ENCODE measurements at places on chromosomes 3 and 15.

DNA sequence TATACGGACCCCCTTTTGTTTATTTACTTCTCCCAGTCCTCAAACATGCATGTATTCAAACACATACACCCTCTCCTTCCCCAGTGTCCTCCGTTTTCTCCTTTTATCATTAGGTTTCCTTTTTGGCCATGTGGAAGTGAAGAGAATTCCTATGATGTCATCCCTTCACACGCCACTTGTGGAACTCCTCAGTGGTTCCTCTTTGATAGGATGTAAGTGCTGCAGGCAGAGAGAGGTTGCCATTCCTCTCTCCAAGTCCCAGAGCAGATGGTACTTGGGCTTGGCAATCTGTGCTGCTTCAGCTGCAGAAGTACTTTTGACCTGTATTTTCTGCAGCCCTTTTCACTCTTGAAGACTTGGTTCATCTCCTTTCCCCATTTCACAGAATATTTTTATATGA lies 32.9 kb upstream of the CRTC3 start:
- no peak for DNase-seq

DNA sequence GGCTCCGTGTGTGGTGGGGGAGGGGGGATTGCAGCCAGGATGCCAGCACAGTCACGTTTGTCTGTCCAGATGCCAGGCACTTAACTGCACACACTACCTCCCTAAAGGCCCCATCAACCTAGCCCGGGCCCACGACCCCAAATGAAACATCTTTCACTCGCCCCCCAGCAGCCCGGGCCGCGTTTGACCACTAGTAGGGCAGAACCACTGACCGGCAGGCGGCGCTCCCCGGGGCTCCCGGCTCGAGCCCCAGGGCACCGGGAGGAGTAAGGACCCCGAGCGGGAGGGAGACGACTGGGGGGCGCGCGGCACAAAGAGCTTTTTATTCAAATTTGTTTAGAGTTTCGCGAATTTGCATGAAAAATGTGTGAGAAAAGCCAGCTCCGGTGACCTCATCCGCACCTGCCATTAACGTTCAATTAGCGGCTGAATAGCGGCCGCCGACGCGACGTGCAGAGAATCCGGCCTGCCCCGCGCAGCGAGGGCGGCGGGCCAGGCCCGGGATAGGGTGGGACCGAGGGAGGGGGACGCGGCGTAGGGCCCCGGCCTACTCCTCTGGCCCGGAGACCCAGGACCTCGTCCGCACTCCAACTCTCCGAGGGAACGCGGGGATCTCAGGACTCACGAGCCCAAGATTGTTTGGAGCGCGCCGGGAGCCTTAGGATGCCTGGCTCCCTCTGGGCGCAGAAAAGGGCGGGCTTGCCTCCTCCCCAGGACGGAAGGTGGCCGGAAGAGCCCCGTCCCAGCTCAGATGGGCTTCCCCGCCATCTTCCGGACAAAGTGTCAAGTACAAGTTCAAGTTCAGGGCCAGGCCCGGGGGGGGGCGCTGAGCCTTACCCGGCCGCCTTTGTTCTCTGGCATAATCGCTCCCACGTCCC lies 64.9 kb upstream of the POLG start:
- peak; percentile 28 for DNase-seq

DNA sequence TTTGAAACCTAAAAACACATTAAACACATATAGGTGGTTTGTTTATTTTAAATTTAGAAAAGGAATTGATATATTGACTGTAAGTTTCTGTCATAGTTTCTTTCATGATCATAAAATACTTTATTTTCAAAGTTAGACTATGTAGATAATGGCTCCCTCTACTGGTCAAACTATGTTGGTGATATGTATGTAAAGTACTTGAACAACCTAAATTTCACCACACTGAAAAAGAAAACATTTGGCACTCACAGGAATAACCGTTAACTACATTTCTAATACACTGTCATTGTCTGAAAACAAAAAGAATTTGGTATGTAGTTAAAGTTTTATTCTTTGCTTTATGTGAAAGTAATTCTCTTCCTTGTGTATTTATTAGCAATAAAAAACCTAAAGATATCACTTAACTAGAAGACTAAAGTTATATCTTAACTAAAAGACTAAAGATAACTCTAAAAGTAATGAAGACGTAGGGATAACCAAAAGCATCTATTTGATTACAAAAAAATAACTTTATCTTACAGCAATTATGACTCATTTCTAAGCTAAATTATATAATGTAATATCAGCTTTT lies 427.5 kb downstream of the VGLL3 start:
- DNase-seq, result no peak

- peak; percentile 32 for DNase-seq
Observed at GRCh38 chr15:38389924-38390542, 63.9 kb upstream of the FAM98B start.

GRCh38 chr15:68683026-68683425 lies 104.2 kb downstream of the CORO2B start:
- no peak for DNase-seq

GRCh38 chr3:169116056-169116693 lies 547.3 kb downstream of the MECOM start:
- no peak for DNase-seq

GRCh38 chr15:94306700-94307650 lies 75.6 kb downstream of the MCTP2 start:
- DNase-seq, result peak; percentile 36

- DNase-seq, result no peak
Observed at GRCh38 chr3:52237657-52238172, 1.2 kb downstream of the TWF2 start.

- no peak for DNase-seq
Observed at GRCh38 chr3:160569894-160570652, 4.7 kb upstream of the KPNA4 start.

- peak; percentile 23 for DNase-seq
Observed at GRCh38 chr3:125585595-125586223, 9.6 kb downstream of the OSBPL11 start.

DNA sequence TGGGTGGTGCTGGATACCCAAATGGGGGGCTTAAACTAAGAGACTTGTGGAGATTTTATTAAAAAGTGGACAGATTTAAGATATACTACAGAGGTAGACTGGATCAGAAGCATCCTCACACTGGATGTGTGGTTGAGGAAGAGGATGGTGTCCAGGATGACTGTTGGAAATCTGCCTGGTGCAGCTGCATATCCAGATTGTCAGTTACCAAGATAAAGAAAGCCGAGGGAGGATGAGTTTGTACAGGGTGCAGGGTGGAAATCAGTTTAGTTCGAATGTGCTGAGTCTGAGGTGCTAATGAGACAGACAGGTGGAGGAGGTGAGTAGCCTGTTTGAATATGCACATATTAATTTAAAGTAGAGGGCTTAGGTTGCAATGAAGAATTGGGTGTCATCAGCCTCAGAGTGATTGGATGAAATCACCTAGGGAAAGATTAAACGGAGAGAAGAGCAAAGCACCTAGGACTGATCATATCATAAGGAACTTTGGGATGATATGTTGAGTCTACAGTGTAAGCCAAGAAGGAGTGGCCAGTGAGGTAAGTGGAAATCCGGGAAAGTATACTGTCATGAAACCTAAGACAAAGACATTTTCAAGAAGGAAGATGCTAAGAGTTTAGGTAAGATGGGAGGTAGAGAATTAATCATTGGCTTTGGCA lies 74.1 kb upstream of the GOLGA8B start:
- DNase-seq, result no peak

- DNase-seq, result no peak
Observed at GRCh38 chr15:63043335-63044076, 959 bp downstream of the TPM1 start.

DNA sequence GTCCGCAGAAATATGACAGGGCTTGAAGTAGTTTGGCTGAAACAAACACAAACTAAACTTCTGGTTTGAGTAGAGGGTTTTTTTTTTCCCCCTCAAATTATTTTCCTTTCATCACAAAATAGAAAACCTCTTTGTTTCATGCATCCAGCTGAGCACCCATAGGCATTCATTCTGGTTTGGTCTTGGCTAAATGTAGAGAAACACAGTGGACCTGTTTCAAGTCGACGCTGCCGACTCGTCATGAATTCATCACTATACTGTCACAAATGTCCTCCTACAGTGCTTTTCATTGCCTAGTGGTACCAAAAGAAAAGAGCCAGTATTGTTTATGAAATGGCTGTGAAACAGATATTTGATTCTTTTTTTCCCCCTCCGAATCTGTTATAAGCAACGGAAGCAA lies 52.4 kb upstream of the GYG1 start:
- DNase-seq, result no peak

DNA sequence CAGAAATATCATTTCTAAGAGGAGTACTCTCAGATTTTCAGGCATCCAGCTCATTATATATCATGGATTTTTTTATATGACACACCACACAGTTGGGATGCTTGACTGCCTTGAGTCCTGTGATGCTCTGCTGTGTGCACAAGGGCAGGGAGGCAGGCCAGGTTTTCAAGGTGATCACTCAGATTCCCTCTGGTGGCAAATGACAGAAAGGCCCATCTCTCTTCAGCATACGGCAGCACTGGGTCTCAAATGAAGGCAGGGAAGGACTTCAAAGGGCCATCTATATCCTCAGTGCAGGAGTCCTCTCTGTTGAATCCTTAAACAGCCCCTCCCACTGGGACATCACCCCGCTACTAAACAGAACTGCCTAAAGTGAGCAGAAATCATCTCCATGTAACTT lies 54.8 kb upstream of the MYO5C start:
- DNase-seq, result no peak

GRCh38 chr3:175692256-175692655 lies 833.1 kb downstream of the NAALADL2 start:
- DNase-seq, result no peak

DNA sequence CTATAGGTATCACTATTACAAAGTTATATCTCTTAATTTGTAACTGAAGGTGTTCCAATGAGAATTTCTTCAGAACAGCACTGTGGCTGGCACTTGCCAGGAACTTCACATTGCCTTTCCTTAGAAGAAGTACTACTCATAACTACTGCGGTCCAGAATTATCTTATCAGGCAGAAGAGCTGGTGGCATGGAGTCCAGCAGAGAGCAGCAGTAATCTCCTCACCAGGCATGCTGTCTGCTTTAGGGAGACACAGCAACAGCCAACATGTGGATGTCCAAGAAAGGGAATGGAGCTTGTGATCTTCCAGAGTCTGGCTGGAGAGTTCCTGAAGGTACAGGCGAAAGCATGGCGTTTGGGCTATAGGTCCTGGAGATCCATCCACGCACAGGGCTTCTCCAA lies 919.7 kb upstream of the NR2F2 start:
- no peak for DNase-seq

GRCh38 chr3:171383206-171384018 lies 76.8 kb downstream of the TNIK start:
- DNase-seq, result no peak

GRCh38 chr15:80825361-80826030 lies 46.3 kb downstream of the CEMIP start:
- DNase-seq, result no peak

DNA sequence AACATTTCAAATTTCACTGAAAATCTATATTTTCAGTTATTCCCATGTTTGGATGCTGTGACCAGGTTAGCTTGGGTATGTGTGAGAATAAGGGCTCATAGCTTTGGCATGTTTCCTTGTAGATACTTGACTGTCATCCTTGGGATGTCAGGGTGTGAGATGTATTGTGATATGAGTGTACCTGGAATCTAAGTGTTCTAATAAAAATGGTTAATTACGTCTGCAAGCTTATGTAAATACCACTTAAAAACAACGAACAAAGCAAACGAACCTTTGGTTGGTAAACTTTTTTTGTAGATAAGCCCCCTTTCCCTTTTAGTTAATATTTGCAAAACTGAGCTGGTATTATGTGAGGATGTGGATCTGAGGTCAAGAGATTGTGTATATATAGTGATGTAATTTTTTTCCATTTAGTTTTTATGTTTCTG lies 63.5 kb downstream of the FNDC3B start:
- DNase-seq, result no peak

GRCh38 chr3:40130721-40131120 lies 178.8 kb upstream of the EIF1B start:
- no peak for DNase-seq

DNA sequence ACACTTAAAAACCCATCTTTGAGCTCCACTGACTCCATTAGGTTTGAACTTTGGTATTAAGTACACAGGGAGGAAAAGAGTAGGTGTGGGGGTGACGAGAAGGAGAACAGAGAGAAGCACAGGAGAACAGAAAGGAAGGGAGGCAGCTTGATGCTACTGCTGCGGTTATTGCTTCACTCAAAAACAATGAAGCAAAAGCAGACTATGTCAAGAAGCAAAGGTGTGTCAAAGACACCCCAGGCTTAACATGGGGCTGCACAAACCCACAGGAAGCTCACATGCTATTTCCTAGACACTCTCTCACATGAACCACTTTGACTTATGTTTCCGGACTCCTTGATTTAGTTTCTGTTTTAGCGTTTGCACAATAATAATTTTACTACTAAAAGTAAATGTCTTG lies 961.0 kb upstream of the CFAP20DC start:
- DNase-seq, result peak; percentile 73

DNA sequence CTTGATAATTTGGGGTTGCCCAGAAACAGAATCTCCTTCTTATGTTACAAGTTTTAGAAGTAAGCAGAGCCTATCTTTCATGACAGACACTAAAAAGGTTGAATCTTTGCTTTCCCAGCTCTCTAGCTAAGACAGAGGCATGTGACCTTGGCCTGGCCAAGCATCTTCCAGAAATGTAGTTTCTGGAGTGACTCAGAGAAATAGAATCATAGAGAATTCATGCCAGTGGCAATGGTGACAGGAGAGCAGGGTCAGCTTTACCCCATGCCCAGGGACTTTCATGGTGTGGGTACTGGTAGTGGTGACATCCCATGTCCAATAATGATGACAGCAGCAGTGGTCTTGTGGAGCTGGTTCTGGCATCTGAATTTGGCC lies 4.0 kb upstream of the PARP6 start:
- no peak for DNase-seq

DNA sequence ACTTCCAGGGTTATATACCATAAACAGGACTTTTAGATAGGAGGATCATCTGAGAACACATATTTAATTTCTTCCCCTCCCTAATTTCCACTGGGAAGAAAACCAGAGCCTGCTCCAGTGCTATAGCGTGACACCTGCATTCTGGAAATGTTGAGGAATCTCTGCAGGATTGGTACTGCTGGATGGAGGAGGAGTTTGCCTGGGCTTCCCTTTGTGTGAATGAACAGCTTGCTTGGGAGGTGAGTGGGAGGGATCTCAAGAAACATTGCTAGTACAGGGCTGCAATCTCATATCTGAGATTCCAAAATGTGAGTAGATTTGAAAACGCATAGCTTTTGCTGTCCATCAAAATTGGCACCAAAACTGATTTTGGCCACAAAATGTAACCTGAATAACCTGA lies 295.9 kb upstream of the RGMA start:
- DNase-seq, result no peak

GRCh38 chr3:67414740-67415139 lies 239.7 kb downstream of the SUCLG2 start:
- no peak for DNase-seq

- no peak for DNase-seq
Observed at GRCh38 chr3:53688989-53689388, 157.2 kb downstream of the CHDH start.

Measured in activated T-helper 1 cell treated with anti-CD3 and anti-CD28 coated beads, Interleukin-12 subunit alpha, Interleukin-12 subunit beta, Interleukin-2, Interleukin-4 antibody, amounts not matched to agents 30 ng/mL and 10 ng/mL and 1 ng/mL, durations not matched to agents 14 hours and 24 hours and 36 hours (primary cell).